Stimulated activated CD8-positive, alpha-beta memory T cell treated with anti-CD3 and anti-CD28 coated beads, Interleukin-15, amount 100 ng/mL, for 4 hours (primary cell): ENCODE measurements at places on chromosomes 13 and 19.

- no peak for DNase-seq
Measured at GRCh38 chr19:50882188-50882587, 8.9 kb downstream of the KLK2 start.

DNA sequence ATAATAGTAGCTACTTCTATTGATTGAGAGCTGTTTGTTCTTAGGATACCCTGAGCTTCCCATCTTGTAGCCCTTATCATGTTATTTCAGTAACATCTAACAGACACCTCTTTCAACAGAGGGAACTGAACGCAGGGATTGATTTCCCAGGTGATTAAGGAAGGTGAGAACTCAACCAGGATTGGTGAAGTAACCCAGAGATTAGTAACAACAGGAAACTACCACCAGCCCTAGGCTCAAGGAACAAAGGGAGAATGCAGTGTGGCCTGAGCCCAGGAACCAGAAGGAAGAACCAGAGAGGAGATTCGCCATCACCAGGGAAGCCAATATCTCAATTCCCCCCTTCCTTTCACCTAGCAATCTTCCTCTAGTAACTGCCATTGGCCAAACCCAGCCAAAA, 8.5 kb downstream of the DHRS12 start:
- no peak for DNase-seq

DNA sequence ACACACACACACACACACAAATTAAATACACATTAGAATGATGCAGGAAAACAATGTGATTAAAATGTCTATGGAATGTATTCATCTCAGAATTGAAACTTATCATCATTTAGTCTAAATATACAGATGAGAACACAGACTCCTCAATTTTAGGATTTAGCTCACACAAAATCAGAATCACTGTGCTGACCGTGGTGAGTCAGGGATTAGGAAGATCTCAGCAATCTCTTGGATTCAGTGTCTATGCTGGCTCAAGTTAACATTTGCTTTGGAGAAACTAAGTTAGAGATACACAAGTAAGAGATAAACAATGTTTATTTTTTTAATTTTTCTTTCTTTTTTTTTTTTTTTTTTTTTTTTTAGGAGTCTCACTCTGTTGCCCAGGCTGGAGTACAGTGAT, 323.6 kb downstream of the KLF12 start:
- no peak for DNase-seq

DNA sequence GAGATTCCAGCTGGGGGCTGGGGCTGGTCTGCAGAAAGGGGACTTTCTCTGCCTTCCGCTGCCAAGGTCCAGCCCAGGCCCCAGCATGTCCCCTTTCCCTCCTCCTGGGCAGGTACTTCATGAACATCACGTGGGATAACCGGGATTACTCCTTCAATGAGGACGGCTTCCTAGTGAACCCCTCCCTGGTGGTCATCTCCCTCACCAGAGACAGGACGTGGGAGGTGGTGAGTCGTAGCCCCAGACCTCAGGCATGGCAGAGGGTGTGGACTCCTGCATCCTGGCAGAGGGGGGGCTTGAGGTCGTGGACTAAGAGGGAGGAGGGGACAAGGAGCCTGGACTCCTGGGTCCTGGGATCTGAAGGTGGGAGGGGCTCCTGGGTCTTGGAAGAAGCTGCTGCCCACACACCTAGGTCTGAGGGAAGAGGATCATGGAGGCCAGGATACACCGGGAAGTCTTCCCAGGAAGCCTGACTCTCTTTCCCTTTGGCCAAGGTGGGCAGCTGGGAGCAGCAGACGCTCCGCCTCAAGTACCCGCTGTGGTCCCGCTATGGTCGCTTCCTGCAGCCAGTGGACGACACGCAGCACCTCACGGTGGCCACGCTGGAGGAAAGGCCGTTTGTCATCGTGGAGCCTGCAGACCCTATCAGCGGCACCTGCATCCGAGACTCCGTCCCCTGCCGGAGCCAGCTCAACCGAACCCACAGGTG, 20.6 kb downstream of the GRIN2D start:
- no peak for DNase-seq

- no peak for DNase-seq
Measured at GRCh38 chr19:1634242-1634937, 18.0 kb downstream of the TCF3 start.

- DNase-seq: no peak
Measured at GRCh38 chr13:44104197-44104490, 224.4 kb downstream of the LACC1 start.

DNA sequence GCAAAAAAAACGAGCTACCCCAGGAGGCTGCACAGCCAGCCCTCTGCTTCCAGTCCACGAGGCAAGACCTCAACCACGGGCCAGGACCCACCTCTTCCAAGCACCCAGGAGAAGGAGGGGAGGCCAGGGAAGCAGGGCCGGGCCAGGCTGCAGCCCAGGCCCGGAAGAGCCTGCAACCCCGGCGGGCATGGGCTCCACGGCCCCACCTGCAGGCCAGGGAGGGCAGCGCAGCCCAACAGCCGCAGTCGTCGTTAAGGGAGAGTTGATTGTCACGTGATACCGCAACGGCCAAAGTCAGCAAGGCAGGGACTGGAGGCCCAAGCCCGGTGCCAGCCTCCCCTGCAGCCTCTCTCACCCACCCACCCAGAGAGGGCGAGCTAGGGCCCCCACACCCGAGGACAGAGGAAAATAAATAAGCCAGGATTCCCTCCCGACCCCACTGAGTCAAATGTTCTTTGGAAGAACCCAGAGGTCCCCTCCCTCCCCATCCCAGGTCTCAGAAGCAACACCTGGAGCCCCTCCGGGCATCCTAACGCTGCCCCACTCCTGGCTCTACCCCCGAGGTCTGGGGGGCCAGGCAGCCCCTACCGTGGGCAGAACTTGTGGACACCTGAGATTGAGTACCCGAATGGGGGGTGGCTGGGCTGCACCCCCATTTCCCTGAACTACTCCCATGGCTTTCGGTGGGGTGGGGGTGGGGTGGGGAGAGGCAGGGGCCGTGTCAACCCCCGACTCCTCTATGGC, 5.2 kb upstream of the REXO1 start:
- peak; percentile 49 for DNase-seq

DNA sequence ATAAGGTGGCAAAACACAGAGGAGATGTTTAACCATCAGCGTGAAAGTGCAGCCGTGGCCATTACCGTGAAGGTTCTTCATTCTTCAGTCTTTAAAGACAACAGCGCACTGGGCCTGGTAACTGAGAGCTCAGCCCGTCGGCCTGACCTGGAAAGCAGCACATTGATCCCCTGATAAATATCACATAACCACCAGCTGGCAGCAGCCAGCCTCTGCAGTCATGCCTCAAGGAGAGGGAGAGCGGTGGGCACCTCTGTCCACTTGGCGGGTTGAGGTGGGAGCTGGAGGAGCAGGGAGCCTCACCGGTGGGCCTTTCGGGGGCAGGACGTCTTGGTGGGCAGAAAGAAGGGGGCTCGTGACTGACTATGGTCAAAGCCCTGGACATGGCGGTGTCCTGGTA, 58.1 kb downstream of the MCF2L start:
- no peak for DNase-seq

DNA sequence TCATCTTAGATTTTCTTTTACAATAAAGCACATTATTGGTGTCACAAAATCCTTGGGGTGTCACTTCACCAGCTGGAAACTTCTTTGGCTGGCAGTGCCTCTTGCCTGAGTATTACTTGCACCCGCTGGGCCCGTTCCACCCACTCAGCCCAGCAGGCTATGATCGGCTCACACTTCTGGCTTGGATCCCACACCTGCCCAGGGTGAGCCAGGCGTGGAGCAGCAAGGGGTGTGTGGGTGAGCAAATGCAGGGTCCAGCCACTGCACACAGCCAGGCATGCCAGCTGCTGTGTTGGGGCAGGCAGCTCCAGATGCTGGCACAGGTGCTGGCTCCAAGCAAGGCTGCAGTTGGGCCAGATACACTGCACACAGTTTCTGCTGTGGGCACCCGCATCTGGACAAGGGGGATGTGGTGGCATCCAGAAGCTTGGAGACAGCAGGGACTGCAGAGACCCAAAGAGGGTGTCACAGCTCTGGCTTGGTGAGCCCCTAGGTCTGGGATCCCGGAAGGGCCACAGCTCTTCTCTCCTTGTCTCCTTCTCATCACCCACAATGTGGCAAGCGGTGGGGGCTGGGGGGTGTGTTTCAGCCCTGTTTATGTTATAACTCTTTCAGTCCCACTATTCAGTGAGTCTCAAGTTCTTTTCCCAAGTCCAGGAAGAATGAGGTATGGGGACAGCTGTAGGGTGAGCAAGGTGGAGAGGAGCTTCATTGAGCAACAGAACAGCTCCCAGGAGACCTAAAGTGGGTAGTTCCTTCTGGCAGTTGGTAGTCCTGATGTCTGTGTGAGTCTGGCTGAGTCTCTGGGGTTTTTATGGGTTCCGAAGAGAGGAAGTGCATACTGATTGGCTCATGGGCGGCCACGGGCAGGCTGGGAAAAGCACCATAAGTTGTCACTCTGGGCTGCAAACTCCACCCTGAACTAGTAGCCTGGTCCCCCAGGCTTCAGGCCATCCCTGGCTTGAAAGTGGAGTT, 25.3 kb upstream of the TBC1D4 start:
- DNase-seq: no peak

- no peak for DNase-seq
Measured at GRCh38 chr13:60114499-60115028, 49.2 kb downstream of the DIAPH3 start.

GRCh38 chr19:11232555-11232954, 6.9 kb upstream of the ANGPTL8 start:
- DNase-seq: no peak

DNA sequence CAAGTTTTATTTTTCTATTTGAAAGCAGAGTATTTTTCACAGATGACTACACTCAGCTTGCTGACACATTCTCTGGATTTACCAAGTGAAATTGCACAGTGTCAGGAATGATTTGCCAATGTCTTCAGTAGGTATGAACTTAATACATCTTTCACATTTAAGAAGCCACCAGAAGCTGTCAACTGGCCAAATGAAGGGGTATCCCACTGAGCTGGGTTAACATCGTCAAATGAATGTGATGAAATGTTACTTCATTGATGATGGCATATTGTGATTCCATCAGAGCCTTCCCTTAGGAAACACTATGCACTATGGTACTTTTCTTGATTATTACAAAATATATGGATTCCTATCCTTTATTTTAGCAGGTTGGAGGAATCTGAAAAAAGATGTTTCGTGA, 592.3 kb downstream of the FGF9 start:
- DNase-seq: no peak

DNA sequence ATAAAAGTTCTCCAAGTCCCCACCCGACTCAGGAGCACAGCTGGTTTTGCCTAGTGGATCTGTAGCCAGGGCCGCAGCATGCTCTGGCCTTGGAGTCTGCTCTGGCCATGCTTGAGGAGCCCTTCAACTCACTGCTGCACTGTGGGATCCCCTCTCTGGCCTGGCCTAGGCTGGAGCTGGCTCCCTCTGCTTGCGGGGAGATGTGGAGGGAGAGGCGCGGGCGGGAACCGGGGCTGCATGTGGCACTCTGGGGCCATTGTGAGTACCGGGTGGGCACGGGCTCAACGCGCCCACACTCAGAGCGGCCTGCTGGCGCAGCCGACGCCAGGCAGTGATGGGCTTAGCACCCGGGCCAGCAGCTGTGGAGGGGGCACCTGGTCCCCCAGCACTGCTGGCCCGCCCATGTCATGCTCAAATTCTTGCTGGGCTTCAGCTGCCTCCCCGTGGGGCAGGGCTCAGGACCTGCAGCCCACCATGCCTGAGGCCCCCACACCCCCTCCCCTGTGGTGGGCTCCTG, 57.0 kb upstream of the ATP12A start:
- no peak for DNase-seq

DNA sequence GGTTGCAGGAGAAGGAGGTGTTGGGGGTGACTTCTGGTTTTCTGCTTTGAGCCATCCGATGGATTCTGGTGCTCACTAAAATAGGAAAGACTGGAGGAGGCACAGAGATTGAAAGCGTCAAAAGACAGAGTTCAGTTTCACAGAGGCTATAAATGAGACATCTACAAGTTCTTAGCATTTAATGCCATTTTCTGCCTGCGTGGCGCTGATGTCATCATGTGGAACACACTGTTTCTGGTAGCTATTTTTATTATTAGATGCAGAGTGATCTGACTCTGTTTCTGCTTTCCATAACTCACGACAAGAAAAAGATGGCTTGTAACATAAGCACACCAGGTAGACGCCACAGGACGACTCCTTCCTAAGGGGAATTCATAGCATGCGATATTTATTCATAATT, 3.3 kb upstream of the SLC39A3 start:
- DNase-seq: no peak

- DNase-seq: no peak
Measured at GRCh38 chr19:1355568-1356507, 27.9 kb upstream of the NDUFS7 start.

DNA sequence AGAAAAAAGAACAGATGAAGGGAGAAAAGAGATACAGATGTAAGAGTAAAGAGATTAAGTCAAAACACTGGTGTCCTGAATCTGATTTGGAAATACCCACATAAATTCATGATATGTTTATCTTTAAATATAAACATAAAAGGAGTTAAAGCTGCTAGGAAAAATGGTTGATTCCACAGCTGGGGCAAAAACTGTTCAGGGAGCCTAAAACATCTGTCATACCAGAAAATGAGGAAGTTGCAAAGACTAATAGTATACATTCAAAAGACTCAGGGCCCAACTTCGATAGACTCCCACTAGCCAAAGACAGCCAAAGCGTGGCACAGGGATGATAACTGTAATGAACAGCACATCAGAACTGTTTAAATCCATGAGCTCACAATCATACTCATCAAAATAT, 62.0 kb downstream of the ABCC4 start:
- DNase-seq: no peak

DNA sequence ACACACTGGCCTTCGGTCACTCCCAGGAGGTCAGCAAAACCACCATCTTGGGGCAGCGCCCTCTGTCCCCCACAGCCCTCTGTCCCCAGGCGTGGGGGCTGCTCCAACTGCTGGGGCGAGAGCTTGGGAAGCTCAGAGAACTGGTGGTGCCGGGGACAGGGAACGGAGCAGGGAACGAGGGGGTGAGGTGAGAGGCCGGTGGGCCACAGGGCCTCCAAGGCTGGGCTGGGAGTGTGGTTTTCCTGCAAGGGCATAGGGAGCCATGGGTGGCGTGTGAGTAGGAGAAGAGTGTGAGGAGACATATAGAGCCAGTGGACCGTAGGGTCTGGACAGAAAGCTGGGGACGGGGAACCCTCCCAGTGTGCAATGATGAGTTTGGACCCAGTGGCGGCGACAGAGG, 34.1 kb downstream of the F2RL3 start:
- no peak for DNase-seq

DNA sequence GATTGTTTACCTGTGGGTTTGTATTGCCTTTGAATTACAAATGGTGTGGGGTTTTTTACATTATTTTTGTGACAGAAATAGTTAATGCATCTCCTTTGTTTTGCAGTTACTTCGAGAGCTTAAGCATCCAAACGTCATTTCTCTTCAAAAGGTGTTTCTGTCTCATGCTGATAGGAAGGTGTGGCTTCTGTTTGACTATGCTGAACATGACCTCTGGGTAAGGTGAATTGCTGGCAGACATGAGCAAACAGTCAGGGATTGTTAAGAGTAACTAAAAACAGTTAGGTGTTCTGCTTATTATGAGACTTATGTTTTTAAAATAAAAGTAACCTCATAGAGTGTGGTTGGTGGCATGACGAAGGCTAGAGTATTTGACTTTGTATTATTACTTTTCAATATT, 95.0 kb downstream of the CDK8 start:
- no peak for DNase-seq

GRCh38 chr13:92126399-92126798, 728.0 kb downstream of the GPC5 start:
- DNase-seq: no peak
